Ecto neural progenitor cell (in vitro differentiated cells): ENCODE measurements at places on chromosomes 11 and 22.
A peak's percentile ranks its signal among the peaks of the same experiment; 100 is the strongest.

- DNase-seq: no peak
Observed at GRCh38 chr11:74035264-74035663, 26.4 kb upstream of the UCP3 start.

- no peak for DNase-seq
Observed at GRCh38 chr11:103070142-103070541, 21.8 kb downstream of the DCUN1D5 start.

- DNase-seq: no peak
Observed at GRCh38 chr11:4076774-4077173, 17.8 kb upstream of the RRM1 start.

GRCh38 chr11:2432628-2433071 is 11.7 kb downstream of the TRPM5 start:
- DNase-seq: no peak

DNA sequence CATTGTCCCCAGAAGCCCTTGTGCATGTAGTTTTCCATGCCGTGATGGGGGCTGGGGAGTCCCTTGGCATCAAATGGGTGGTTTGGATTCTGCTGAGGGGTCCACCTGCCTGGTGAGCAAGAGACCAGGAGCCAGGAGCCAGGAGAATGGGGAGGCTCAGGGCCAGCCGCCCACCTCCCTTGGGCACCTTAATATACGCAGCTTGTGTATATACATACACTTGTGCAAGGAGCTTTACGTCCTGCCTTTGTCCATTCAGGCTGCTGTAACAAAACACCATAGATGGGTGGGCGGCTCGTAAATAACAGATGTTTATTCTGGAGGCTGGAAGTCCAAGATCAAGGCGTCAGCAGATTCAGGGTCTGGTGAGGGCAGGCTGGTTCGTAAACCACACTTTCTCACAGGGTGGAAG is 62.5 kb downstream of the SMIM38 start:
- DNase-seq: peak; percentile 40

- DNase-seq: peak; percentile 65
Observed at GRCh38 chr11:124867700-124868099, 2.5 kb downstream of the ROBO3 start.

DNA sequence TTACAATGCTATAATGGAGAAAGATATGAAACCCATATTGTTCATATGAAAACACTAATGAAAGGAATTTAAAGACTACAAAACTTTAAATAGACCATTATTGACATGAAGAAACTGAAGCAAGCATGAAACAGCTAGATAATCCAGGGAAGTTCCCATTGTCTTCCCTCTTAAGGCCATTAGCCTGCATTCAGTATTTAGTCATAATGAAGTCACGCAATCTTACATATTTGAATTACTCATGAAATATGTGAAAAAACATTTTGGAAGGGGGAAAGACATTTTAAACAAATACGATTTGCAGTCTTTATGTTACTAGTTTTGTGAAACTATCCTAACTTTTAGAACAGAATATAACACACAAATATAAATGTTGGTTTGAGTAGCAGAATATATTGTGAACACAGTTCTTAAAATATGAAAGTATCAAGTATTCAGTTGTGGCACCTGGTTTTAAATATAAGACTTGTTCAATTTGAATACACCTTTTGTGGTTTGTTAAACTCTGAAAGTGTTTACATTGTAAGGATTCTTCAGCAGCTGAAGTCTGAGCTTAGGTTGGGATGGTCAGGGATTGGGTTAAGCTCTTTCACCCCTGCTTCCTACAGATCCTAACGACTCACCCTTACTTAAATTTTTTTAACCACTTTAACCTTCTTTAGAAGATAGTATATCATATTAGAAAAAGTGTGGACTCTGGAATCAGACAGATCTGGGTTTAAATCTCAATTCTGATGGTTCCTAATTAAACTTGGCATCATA is 500.3 kb upstream of the TENM4 start:
- DNase-seq: no peak

DNA sequence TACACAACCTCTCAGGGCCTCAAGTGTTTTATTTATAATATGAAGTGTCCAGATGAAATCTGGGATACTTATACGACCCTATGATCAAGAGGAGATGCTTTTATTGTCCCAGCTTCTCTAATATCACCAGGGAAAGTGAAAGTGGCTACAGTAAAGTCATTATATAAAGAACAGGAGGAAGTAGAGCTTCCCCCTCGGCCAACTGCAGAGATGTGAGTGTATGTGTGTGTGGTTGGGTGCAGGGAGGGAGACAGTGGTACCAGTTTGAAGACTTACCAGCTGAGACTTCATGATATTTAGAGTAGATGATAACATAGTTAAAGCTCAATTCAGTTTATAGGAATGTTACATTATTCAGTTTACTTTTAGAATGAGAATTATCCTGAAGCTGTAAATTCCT is 373.6 kb upstream of the DDI1 start:
- DNase-seq: no peak

DNA sequence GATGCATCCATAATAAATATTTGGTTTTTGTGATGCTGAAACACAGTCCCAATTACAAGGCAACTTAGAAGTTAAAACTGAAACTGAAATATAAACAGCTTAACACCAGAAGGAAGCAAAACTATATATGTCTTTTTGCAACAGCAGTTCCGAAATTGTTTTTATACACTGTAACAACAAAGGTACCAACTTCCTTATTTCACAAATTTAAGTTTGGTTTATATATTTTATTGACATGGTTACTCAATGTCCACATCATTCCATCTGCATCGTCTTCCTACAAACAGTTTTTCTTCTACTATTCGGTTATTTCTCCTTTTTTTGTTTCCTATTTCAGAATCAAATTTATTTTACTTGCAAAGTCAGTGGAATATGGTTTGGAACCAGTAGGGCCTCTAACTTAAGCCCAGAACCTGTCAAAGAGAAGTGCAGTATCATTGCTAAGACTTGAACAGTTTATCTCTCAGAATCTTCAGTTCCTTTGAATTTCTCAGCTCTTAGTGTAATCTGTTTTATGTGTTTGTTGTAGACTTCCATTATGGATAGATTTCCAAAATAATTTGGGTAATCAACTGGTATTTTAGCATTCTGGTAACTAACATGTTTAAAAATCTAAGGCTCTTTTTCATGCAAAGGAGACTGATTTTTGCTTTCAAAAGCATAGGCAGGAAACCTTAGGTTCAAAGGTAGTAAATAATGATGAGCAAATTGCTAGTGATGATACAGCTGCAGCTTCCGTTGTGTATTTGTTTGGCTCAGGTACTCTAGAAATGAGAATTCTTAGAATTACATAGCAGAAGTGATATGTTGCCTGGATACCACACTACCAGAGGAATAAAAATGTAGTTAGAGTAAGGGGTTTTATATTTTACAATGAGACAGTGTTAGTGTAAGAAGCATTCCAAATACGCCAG is 8.2 kb upstream of the HSPA8 start:
- no peak for DNase-seq

- no peak for DNase-seq
Observed at GRCh38 chr22:45918459-45919370, 58.2 kb downstream of the WNT7B start.

DNA sequence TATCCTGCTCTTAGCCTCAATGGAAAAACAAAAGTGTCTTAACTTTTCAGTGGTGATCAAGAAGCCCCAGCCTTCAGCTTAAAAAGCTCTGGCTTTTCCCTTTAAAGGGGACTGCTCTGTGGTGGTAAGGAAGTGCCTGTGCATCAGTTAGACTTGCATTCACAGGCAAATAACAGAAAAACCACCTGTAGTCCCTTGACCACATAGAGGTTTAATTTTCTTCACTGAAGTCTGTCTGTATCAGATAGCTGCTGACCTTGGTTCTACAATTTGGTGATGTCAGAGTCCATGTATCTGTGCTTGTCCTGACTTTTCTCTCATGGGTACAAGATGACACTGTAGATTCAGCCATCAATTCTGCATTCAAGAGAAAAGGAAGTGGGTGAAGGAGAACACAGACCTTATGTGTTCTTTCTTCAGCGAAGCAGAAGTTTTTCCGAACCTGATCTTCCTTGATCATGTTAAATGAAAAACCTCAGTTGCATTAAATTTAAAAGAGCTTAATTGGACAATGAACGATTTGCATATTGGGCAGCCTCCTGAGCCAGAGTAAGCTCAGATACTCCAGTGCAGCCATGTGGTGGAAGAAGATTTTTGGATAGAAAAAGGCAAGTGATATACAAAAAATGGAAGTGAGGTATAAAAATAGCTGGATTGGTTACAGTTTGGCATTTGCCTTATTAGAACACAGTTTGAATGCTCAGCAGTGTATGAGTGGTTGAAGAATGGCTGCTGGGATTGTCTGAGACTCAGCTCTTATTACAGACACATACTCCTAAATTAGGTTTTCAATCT is 43.2 kb upstream of the RDX start:
- DNase-seq: no peak

- no peak for DNase-seq
Observed at GRCh38 chr11:10633261-10633660, 60.3 kb downstream of the IRAG1 start.

- DNase-seq: no peak
Observed at GRCh38 chr11:119689302-119689701, 39.7 kb downstream of the NECTIN1 start.

- no peak for DNase-seq
Observed at GRCh38 chr22:41732096-41732772, 32.9 kb downstream of the MEI1 start.

DNA sequence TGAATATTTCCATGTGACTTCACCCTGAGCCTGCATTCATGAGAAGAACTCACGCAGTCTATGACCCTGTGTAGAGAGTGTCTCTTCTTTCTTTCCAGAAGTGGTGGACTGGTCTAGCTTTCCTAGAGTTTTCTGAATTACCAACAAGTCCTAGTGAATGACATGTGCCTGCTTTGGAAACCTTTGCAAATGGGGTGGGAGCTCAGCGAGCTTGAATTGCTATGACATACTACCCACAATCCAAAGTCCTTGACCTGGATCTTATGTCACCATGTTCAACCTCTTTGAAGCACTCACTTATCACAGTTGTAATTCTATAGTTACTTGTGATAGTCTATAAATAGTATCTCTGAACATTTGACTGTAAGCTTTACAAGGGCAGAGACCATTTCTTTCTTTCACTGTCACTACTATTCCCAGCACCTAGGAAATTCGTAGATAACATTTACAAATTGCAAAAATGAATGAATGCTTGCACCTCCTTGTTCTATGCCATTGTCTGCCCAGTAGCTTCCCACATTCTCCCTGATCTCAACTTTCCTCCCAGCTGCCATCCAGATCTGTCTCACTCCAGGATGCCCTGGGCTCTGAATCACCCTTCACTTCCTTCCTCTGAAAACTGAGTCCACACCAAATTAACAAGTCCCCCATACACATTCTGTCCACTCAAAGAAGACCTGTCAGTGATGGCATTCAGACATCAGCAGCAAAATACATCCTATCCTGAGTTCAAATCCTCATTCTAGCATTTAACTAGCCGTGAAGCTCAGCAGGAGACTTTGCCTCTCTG is 201.9 kb upstream of the SESN3 start:
- DNase-seq: no peak

DNA sequence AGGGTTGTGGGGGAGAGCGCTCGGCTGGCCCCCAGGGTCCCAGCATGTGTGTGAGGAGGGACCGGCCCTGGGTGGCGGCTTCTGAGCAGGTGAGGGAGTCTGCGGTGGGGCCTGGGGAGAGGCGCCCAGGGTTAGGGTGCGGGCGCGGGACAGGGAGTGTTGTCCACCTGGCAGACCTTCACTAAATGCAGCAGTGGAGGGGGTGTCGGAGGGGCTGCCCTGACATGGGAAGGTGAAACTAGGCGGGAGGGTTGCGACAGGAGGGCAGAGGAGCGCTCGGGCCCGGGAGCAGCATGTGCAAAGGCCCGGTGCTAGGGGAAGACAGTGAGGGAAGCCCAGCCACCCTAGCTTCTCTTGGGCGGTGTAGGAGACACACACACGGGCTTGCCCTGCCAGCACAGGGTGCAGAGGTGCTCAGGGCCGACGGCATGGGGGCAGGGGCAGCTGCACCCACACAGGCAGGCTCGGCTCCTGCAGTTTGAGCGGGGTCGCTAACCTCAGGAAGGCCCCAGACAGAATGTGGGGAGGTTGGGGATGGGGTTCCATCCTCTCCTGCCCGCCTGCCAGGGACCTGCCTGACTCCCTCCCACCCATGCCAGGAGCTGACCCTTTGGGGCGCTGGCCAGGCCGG is 22.2 kb downstream of the OTUB1 start:
- no peak for DNase-seq

GRCh38 chr22:45105281-45105702 is 58.4 kb upstream of the NUP50 start:
- DNase-seq: no peak

DNA sequence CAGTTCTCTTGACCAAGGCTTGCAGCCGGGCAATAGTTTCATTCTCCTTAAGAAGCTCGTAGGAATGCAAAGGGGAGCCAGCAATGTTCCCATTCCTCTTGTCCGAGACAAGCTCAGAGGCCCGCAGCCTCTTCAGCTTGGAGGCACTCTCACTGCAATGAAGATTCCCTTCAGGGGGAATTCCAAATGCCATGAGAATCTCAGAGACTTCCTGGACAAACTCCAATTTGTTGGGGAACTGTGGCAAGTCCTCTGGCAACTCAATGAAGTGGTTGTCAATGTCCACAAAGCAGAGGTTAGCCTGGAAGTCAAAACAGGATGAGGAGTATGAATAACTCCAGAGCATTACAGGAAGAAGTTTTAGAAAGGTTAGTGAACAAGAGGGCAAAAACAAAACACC is 84.4 kb downstream of the DENND5A start:
- no peak for DNase-seq

DNA sequence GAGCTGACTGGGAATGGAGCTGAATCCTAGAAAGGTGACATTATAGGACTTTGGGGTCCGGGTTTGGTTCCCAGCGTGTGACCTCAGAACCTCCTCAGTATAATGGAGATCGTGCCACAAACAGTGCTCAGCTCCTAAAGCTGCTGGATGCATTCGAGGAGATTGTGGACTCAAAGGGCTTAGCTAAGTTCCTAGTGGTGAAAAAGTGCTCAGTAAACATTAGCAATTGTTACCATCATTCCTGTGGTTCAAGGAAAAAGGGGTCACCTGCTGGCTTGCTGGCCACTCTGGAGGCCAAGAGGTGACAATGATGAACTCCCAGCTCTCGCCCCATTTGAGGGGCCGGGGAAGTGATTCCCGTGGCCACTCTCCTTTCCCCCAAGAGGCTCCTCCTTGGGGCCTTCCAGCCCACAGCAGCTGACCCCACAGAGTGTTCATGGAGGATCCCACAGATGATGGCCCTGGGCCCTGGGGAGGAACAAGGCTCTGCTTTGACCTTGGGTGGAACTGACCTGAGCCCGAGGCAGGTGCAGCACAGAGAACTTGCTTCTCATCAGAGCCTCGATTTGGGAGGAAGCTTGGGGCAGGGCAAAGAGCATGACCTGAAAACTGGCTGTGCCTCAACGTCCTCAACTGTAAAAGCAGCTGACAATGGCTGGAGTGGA is 40.1 kb downstream of the TRIM29 start:
- DNase-seq: no peak
